ENCODE measurements at places on chromosomes 2 and 18.

DNA sequence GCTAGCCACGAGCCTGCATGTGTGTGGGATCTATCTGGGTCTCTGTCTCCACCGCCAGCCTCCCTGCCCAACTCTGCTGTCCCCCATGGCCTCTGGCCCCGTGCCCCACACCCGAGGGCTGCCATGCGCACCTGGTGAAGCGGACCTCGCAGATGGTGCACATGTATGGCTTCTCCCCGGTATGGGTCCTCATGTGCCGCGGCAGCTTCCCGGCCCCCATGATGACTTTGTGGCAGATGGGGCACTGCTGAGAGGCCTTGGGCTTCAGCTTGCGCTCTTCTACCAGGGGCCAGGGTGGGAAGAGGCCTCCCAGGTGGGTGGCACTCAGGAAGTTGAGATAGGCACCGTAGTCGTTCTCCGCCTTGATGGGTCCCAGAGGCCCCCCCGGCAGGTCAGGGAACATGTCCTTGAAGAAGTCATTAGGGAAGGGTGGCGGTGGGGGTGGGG lies 109.3 kb upstream of the SMAD2 start:
- DNase-seq = no peak

GRCh38 chr2:63124218-63124617 lies 73.6 kb downstream of the OTX1 start:
- no peak for DNase-seq

- DNase-seq = peak; percentile 54
Observed at GRCh38 chr2:9984217-9984739, 32.8 kb downstream of the GRHL1 start.

DNA sequence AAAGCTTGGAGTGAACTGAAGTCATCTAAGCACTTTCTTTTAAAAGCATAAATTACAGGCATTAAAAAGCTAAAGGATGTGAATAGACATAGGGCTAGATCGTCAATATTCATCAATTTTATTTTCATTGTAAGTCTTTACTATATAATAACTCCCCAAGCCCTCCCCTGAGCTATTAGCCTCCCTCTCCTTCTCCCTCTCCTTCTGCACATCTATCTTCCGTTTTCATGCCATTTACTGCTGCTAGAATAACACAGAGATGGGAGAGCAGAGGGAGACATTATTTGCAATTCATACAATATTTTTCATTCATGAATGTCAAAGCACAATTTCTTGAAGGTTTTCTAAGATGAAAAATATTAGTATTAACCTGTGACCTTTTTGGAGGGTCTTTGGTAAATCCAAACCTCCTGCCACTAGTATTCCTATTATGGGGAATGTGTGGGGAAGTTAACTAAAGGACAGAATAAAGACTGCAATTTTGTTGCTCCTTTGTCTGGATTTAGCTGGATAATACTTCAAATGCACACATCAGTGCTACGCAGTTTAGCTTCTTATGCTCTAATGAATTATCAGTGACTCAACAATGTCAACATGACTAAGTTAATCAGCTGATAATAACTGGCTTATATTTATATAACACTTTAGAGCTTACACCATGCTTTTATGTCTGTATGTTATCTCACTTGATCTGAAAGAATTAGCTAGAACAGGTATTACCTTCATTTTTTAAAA lies 28.2 kb upstream of the MFF start:
- no peak for DNase-seq

DNA sequence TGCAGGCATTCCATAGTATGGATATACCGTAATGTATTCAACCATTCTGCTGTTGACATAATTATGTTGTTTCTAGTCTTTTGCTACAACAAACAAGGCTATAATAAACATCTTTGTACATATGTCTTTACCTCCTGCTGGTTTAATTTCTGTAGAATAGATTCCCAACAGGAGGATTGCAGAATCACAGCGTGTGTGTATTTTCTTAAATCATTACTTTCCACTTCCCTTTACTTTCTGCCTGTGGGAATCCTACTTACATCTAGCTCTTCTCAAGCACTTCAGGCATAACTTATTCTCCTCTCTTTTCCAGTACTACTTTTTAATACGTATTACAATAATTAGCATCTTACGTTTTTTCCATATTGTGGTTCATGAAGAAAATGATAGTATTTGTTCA lies 13.0 kb upstream of the RIOK3 start:
- no peak for DNase-seq

DNA sequence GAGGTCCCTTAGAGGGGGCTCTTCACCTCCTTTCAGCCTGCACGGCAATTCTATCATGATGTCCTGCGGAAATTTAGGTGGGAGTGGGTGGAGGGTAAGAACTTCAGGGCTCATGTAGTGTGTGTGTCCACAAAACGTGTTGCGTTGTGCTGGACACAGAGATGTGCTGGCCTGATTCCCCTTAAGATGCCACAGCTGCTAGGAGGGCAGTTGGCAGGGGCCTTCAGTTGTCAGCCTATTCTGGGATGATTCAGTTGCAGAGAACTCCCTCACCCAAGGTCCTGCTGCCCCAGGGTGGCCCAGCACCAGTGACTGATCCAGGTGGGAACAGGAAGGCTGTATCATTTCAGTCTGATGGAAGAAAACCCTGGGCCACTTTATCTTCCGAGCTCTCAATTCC lies 1.0 kb upstream of the HJURP start:
- DNase-seq = no peak

- no peak for DNase-seq
Observed at GRCh38 chr2:95401480-95401879, 1.0 kb upstream of the FAHD2A start.

DNA sequence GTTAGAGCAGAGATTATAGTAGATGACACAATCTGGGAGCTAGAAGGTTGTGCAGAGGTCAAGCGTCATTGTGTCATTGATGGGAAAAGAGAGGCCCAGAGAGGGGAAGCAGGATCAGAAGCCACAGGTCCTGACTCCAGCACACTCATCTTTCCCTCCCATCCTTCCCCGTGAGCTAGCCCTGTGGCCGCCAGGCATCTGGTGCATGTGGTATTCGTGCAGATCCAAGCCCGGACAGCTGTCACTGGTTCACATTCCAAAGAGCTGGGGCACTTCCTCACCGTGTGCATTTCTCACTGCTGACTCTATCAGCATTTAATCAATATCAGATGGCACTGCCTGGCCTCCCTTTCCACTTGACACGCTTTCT lies 94.1 kb upstream of the THOC1 start:
- no peak for DNase-seq

- no peak for DNase-seq
Observed at GRCh38 chr2:223076573-223076972, 24.6 kb downstream of the KCNE4 start.

GRCh38 chr2:10599921-10600320 lies 89.9 kb downstream of the NOL10 start:
- no peak for DNase-seq

DNA sequence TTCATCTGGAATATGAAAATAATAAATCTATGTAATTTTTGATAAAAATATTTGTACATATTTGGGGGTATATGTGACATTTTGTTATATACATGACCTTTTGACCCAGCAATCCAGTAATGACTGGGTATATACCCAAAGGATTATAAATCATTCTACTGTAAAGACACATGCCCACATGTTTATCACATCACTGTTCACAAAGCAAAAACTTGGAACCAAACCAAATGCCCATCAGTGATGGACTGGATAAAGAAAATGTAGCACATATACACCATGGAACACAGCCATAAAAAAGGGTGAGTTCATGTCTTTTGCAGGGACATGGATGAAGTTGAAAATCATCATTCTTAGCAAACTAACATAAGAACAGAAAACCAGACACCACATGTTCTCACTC lies 472.1 kb upstream of the DDX18 start:
- no peak for DNase-seq

DNA sequence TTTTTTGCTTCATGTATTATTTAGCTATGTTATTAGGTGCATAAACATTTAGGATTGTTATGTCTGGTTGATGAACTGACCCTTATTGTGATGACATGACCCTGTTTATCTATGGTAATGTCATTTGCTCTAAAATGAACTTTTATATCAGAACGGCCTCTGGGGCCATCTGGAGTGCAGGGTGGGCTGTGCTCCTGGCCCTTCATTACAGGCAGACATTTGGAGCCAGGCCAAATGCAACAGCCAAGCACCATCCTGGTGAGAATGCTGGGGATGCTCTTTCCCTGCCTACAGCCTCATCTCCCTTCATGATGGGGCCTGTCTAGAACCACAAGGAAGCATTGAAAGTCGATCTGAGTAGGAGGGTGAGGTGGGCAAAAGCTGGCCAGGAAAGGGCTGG lies 38.0 kb downstream of the HJURP start:
- no peak for DNase-seq

DNA sequence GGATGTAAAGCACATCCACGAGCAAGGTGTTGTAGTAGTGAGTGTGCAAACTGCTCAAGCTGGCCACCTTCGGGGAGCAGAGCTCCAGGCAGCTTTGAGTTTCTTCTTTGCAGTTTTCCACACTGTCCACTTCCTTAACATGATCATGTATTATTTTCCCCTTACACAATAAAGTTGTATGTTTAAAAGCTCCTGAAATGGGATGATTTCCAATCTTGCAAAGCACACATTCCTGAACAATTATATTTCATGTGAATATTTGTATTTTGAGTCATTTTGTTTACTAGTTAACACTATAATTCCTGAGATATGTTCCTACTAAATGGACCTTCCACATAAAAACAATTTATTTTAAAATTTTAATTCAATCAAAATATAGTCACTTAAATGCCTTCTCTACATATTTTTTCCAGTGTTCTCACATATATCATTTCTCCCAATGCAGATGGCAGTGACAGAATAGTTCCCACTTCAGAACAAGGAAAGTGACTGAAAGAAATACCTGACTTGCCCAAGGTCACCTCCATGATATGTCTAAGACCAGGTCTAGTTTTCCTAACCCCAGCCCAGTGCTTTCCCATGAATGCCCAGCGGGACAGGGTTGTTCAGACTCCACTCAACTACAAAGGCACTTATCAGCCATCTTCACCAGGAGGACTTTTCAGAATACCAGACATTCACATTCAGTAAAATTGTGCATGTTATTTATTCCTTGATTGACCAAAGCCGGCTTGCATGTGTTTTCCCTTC lies 5.5 kb downstream of the CYB5A start:
- DNase-seq = no peak

- DNase-seq = no peak
Observed at GRCh38 chr2:199057936-199058335, 399.8 kb downstream of the SATB2 start.

GRCh38 chr2:234812851-234813250 lies 139.0 kb upstream of the SH3BP4 start:
- no peak for DNase-seq

DNA sequence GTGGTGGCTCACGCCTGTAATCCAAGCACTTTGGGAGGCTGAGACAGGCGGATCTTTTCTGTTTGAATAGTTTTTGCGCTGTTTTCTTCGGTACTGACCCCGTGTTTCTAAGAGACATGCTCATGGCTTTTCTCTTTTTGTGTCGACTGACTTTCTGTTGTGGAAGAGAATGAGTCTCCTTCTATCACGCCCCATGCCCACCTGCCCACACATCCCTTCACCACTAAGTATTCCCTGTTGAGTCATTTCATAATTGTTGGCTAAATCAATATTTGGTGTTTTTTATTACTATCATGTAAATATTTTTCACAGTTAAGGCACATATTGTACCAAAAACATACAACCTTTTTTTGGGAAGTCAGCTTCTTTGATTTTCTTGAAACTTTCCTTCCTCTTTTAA lies 198.8 kb upstream of the TWIST2 start:
- no peak for DNase-seq

DNA sequence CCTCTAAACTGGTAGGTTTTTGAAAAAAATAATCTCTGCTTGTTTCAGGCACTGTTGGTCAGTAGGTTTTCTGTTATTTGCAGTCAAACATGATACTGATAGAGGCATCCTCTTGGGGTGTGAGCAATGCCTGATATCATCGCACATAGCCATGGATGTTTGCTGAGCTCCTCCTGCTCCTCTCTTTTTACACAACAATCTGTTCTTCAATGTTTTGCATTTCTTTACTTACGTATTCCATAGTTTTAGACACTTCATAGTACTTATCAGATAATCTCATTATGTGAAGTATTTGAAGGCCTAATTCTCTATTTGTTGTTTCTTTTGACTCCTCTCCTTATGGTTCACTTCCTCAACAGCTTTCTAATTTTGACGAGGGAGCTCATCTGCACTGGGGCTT lies 23.0 kb upstream of the HS6ST1 start:
- DNase-seq = no peak

DNA sequence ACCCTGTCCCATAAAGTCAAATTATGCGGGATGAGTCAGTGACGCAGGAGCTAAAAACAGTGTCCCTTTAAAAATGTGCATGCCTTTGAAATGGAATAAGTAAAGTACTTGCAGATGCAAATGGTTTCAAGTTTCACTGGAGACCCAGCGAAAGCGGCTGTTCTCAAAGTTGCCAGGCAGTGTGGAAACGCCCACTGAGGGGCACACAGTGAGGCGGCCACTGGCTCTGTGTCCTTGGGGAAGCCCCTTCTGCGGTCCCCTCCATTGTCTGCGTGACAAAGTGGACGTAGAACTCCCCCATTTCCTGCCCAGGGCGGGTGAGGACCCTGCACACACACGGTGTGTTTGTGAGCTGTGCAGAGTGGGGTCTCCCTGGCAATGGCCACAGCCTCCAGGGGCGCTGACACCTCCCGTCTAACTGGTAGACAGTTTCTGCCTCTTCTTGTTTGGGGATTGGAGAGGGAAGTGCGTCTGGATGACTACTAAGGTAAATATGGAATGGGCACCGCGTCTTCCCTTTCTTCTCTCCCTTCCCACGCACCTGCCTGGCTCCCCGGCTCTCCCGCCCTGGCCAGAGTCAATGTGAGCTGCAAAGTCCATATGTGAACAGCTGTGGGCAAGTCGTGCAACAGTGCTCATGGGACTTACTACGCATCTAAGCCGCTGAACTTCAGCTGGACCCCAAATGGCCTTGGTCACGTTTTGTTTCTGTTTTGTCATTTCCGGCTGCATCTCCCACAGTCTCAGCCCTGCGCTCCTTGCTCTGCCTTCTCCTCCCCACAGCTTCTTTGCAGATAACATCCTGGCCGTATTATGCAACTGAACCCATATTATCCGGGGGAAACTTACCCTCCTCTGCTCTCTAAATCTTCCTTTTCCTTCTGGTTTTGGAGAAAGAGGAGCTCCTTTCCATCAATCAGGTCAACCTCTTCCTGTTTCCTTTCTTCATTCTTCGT lies 33.7 kb upstream of the ZNF516 start:
- DNase-seq = no peak

- no peak for DNase-seq
Observed at GRCh38 chr2:108911807-108912628, 77.0 kb downstream of the EDAR start.
